ENCODE measurements at places on chromosomes 6 and 20. TPM values are rescaled to one million over a fixed set of nuclear protein-coding genes. Genes with fewer than 3 reads are reported as not detected.

TRDN gene
- total RNA-seq, result not detected

CASS4 gene
- total RNA-seq, result 0.14 TPM

PTGIS gene
- total RNA-seq, result not detected

FNDC11 gene
- total RNA-seq, result 1.7 TPM

VGLL2 gene
- total RNA-seq, result not detected

DNA sequence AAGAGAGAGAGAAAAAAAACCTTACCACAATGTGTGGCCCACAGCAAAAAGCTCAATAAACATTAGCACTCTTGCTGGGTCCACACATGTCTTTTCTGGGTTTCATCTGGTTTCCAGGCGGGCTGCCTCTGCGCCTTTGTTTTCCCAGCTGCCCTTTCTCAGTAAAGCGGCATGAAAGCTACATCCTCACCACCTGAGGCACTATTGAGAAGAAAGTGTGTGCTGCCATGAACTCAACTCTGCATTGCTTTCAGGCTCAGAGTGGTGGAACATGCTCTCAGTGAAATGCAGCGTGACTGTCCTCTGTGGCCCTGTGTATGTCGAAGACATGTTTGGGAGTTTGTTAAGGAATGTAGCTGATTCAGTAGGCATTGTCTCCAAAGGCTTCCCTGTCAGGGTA lies 102.3 kb downstream of the LYRM2 start:
- DNase-seq, result no peak

DNA sequence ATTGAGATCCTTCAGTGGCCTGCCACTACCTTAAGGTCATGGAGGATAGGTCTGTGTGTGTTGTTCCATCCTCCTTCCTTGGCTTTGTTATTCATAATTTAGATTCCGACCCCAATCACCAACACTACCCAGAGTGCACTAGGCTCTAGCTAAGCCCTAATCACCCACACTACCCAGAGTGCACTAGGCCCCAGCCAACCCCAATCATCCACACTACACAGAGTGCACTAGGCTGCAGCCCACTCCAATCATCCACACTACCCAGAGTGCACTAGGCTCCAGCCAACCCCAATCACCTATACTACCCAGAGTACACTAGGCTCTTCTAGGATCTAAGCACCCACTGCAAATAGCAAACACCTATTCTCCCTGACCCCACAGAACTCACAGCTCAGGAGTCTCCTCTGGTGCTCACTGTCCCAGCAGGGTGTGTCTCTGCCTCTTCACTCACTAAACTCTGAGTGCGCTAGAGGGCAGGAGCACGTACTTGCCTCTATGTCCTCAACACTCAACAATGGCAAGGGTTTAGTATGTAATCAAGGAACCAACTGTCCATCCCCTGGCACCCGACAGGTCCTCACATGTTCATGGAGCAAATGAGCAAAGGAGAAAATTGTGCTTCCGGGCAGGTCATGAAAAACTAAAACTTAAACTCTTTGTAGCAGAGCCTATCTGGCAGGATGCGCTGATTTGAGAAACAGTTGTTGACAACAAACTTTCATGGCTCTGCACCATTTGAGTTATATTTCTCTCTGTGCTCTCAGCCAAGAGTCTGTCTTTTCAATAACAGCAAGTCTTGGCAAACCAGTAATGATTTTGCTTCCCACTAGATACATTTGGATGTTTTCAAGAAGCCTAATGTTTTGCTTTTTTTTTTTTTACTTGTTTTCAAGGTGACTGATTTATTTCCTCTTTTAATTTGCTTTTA lies 54.3 kb downstream of the SLC22A23 start:
- no peak for DNase-seq

GRCh38 chr6:135831016-135831415 lies 20.5 kb upstream of the PDE7B start:
- no peak for DNase-seq

GRCh38 chr6:2221726-2222274 lies 23.6 kb downstream of the GMDS start:
- DNase-seq, result no peak

GRCh38 chr6:11043961-11044711 lies at the start of gene ELOVL2:
TSS of gene ELOVL2 (minus strand) at chr6:11044305. CDS start at chr6:11044230, 75 bp downstream.
- no peak for DNase-seq

All from epithelial cell of proximal tubule (primary cell).